Activated T-cell treated with anti-CD3 and anti-CD28 coated beads, Interleukin-2, amount 50 U/mL, for 4 hours (primary cell): ENCODE measurements at places on chromosomes 3 and 15. TPM values are rescaled to one million over a fixed set of nuclear protein-coding genes. Genes with fewer than 3 reads are reported as not detected.

DNA sequence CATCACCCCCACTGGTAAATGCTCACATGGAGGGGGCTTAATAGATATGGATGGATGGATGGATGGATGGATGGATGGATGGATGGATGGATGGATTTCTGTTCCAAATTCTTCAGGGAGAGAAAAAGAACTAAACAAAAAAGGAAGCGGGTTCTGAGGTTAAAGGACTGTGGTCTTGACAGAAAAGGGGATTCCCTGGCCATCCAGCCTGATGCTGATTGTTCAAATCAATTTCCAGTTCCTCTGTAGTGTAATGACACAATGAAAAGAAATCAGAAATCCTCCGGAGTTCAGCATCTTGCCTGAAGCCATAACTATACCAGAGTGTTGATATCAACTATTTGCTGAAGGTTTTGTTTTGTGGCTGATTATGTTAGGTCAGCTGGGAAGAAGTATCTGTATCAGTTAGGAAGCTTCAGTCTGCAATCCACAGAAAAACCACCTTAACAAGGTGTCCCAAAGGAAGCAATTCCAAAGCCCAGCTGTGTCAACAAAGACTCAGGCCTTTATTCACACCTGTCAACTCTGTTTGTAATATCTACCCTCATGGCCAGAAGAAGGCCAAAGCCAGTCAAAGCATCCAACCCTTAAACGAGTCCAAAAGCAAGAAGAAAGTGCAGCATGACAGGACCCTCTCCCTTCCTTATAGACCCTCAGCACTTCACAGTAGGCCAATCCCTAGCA is 24.5 kb upstream of the RASA2 start:
- no peak for DNase-seq

DNA sequence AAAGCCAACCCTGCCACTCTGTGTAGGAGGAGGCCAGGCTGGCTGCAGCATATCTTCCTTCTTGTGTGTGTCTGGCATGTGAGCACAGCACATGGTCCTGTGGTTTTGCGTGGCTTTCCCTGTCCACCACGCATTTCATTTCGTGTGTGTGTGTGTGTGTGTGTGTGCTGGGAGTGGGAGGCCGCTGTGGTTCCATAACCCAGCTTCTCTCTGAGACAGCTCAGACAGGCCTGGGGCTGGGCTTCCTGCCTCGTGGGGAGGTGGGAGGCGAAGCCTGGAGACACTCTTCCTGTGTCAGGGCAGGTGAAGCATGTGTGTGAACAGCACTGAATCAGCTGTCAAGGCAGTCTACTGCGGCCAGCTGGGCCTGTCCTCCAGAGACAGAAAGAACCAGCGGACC is 16.0 kb upstream of the MRPS22 start:
- no peak for DNase-seq

DNA sequence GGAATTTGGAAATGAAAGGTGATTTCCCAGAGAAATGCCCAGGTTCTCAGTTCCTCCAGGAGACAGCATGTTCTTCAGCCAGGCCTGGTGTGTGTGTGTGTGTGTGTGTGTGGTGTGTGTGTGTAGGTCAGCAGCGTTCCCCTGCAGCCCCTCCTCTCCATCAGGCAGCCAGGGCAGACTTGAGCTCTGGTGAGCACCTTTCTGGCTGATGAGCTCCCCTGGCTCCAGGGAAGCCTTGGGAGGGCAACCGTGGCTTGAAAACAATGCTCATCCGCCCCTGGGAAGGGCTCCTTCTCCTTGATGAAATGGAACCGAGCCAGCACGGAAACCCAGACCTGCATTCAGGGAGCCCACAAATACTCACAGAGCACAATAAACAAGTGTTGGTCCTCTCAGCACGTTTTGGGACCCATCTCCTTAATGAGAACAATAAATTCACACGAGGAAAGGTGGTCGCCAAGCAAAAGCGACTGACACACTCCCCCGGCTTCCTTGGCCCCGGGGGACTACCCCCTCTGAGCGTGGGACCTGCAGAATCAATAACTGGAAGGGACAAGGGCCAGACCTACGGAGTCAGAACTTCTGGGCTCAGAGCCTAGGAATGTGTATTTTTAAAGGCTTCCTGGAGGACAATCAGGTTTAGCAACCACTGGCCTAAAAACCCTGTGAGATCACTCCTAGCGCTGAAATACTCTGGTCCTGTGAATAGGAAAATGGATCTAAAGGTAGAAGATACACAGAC is 38.6 kb upstream of the HES1 start:
- DNase-seq: no peak

DNA sequence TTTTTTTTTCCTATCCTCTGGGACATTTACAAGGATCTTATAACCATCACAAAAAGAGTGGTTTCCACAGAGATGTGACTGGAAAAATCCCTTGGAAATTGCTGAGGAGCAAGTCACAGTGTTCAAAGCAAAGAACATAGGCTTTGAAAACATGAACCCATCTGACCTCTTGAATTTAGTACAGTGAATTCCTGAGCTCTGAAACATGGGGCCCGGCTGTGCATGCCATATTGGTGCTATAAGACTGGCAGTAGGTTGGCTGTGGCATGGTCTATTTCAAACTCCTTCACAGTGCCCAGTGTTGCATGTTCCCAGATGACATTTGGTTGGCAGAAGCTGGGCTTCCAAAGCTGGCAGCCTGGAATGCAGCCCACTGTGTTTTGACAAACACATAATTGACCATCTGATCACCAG is 202.2 kb downstream of the TIGIT start:
- DNase-seq: no peak

DNA sequence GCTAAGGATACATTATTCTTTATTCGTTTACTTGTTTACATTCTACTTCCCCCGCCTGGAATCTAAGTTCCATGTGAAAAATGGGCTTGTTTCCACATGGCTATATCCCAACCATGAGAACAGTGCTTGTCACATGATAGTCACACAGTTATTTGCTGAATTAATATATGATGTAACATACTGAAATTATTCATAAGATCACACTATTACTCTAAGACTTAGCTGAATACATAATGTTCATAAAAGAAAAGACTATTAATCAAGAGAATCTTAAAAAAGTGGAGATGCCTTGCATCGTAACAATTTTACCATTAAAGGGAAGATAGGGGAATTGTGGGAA is 6.5 kb downstream of the PBRM1 start:
- no peak for DNase-seq

DNA sequence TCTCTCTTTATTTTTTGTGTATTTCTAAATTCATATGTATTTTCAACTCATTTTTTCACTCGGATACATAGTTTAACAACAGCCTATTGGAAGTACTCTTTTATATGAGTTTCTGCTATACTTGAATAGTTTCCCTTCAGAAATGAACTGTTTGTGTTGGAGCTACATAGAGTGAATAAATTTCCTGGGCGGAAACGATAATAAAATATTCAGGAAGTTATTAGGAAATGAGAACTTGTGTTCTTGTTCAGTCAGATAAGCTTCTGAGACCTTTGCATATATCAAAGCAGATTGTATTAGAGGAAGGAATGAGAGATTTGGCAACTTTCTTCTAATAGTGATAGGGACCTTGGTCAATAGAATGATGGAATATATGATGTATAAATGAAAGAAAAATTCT is 27.3 kb downstream of the NEO1 start:
- no peak for DNase-seq

The NEO1 gene
- 4.9 TPM for total RNA-seq

The EAF2 gene
- 8.6 TPM for total RNA-seq
